ENCODE measurements at places on chromosomes 2 and 18.

GRCh38 chr2:233356546-233357308, 2.4 kb downstream of the DGKD start:
- no peak for DNase-seq

GRCh38 chr2:29942711-29943110, 21.3 kb upstream of the ALK start:
- DNase-seq = no peak

DNA sequence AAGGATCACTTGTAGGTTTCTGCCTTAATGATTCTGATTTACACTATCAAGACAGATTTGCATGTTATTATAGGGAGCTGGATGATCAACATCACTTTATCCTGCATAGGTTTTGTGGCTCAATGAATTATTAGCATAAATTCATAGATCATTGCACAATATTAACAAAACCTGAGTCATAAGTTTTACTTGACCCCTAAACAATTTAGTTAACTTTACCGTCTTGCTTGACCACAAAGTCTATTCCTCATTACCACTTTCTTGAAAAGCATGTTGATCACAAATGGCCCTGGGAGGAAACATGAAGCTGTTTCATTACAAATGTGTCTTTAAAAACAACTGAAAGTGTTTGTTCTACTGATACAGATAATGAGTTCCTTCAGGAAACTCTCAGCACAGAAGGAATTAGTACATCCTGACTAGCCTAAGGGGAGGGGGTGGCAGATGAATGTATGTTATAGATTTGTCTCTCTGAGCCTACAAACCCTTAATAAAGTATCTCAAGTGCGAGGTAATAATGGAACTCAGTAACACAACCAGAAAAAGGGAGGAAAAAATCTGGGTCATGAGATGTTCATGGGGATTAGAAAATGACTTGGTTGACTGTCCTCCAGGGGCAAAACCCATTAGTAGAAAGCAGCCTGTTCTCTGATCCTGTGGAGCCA, 303.4 kb downstream of the PIK3C3 start:
- no peak for DNase-seq

DNA sequence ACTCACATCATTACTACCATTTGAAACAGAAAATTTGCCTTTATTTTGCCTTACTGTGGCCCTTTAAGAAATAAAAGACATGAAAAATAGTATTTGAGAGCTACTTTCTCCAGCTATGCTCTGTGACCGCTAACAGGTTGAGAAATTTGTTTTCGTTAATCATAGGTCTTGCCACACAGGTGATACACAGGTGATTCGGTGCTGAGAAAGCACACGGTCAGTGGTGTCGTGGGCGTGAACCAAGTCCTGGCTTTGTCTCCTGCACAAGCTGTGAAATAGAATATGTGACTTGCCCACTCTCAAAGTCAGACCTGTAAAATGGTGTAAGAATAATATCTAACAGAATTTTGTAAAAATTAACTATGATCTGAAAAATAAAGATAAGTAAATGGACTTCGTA, 155.3 kb upstream of the SLC39A10 start:
- DNase-seq = no peak

- no peak for DNase-seq
These were observed 3.3 kb downstream of the TWSG1 start for GRCh38 chr18:9337873-9338272.

- DNase-seq = no peak
These were observed 62.8 kb upstream of the LAPTM4A start for GRCh38 chr2:20113986-20114938.

DNA sequence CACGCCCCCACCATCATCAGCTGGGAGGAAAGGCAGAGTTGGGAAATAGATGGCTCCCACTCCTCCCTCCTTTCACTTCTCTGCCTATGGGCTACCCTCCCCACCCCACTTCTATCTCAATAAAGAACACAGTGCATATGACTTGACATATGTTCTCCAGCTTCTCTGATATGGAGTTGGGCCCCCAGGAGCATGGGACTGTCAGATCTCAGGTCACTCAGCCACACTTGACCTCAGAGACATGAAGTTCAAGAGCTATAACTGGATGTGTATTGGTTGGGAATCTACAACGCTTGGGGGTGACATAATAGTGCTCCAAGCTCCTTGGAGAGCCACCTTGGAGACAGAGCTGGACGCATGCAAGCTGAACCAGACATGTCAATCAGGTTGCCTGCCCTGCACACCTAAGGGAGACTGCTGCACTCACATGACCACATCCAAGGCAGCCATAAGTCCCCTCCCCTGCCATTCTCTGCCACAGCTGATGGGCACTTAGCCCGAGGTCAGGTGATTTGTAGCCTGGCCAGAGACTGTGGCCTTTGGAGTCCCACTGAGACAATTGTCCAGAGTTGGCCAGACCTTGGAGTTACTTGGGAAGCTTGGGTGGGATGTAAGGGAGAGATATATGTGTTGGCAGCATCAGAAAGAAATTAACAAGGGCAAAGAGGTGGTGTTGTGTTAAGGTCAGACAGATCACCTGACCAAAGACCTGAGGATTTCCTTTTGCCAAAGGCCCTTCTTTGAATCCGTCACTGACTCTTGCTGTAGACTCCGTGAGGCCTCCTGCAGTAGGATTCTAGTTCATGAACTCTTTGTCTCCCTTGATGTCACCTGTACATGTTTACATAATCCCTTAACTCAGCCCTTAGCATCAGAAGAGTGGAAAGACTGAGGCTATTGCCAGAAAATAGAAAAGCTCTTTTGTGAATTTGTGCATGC, 3.7 kb downstream of the INHA start:
- no peak for DNase-seq

GRCh38 chr2:3488855-3489763, 30.2 kb downstream of the ADI1 start:
- DNase-seq = no peak

DNA sequence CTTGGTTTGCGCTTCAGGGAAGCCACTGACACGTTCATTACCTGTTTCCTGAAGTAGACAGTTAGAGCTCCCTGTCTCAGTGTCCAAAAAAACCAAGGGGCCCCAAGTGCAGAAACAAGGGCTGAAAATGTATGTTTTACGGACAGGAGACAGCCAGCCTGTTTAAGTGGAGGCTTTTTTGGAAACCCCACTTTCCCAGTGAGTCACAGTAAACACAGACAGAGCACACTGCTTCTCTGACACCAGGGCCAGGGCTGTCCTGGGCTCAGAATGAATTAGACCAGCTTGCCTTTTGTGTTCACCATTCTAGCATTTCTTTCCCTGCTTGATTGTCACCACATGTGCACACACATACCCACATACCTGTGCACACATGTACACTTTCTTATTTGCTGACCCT, 128.6 kb downstream of the SH3RF3 start:
- DNase-seq = no peak

GRCh38 chr2:69170661-69171060, 157.7 kb downstream of the ANTXR1 start:
- no peak for DNase-seq

DNA sequence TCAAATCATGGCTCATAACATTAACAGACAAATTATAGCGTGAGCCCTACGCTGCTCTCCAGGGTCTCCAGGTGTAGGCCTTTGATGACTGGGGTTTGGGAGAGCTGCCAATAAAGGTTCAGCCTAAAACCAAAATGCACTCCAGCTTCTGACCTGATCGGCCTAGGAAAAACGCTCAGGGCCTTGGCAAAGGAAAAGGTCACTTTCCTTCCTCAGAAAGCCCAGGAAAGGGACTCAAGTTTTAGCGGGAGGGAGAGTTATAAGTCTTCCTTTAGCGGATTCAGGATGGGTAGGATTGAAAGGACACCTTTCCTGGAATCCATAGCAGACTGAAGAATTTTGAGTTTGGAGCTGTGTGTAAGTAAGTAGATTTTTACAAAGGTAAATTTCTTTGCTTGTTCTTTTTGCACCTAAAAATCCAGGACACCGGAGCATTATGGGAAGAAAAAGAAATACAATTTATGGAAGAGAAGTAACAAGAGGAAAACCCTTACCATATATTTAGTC, 8.8 kb downstream of the EVX2 start:
- DNase-seq = no peak

- DNase-seq = no peak
These were observed 61.2 kb downstream of the FAM171B start for GRCh38 chr2:186755066-186755465.

GRCh38 chr2:235287375-235287733, 206.5 kb upstream of the AGAP1 start:
- no peak for DNase-seq

GRCh38 chr2:42249284-42249683, 80.1 kb downstream of the EML4 start:
- DNase-seq = no peak

- no peak for DNase-seq
These were observed 60.3 kb downstream of the LONRF2 start for GRCh38 chr2:100262046-100262445.

GRCh38 chr2:236592821-236593220, 23.2 kb downstream of the ACKR3 start:
- no peak for DNase-seq

DNA sequence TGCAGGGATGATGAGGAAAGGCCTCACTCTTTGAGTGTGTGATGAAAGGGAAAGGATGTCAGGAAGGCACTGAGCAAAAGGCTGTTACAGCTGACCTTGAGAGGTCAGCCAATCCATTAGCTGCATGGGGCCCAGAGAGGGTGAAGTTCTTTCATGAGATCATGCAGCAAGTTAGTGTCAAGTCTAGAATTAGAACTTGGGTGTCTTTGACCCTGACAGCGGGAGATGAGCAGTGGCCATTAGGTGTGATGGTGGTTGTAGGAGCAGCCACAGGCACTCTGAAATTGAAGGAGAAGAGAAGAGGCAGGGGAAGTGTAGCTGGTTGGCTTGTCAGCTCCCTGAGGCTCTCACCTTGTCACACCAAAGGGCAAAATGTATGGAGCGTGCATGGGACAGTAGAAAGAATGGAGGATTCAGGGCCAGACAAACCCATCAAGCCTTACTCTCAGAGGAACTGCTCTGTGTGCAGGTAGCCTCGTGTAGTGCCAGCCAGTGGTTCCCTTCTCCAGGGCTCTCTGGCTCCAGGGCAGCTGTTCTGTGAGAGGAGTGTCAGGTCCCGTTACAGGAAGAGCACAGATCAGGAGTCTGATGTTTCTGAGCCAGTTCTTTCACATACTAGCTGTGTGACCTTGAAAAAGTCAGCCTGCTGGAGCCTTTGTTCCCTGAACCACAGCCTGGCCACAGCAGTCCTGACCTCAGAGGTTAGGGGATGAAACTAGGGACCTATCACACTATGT, 35.9 kb downstream of the MAP4K4 start:
- DNase-seq = no peak

DNA sequence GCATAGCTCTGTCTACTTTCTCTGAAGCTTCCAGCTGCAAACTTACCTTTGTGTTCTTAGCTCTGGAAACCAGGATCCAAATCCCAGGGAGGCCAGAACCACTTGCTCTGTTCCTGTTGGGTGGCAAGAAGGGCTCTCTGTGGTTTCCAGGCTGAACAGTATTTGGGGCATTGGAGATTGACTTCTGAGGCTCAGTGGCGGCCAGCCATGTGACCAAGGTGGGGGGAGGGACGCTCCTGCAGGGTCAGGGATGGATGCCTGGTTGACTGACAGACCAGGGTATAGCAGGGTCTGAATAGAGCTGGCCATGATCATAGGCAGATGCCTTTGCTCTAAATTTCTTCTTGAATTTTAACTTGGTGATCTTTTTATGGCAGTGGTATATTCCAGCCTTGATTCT, 15.1 kb downstream of the SLC4A5 start:
- DNase-seq = no peak

GRCh38 chr18:53556450-53556849, 668.0 kb downstream of the MBD2 start:
- no peak for DNase-seq

DNA sequence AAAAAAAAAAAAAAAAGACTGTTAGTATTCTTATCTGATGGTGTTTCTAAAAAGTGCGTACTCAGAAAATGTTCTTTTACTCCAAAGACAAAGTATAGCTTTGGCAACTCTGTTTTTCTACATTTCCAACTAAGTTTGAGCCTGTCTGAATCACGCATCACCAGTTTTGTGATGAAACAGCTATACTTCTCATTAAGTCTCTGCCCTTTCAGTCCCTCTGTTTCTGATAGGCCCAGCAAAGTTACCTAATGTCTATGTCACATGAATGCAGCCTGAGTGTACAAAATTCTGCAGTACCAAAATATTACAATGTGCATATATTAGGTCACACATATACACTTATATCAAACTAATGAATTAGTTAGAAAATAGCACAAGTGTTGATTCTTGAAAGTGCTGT, 22.4 kb downstream of the TWSG1 start:
- no peak for DNase-seq

DNA sequence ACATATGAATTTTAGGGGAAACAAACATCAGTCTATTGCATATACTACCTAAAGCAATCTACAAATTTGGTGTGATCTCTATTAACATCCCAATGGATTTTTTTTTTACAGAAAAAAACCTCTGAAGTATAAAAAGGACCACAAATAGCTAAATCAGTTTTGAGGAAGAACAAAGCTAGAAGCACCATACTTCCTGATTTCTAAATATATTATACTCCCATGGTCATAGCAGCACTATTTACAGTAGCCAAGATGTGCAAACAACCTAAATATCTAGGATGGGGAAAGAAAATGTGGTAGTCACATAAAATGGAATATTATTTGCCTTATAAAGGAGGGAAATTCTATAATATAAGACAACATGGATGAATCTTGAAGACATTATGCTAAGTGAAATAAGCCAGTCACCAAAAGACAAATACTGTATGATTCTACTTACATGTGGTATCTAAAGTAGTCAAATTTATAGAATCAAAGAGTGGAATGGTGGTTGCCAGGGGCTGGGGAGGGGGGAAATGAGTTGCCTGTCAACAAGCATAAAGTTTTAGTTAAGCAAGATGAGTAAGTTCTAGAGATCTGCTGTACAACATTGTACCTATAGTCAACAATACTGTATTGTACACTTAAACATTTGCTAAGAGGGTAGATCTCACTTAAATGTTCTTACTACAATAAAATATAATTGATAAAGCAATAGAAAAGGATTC, 17.6 kb upstream of the CASP8 start:
- no peak for DNase-seq

DNA sequence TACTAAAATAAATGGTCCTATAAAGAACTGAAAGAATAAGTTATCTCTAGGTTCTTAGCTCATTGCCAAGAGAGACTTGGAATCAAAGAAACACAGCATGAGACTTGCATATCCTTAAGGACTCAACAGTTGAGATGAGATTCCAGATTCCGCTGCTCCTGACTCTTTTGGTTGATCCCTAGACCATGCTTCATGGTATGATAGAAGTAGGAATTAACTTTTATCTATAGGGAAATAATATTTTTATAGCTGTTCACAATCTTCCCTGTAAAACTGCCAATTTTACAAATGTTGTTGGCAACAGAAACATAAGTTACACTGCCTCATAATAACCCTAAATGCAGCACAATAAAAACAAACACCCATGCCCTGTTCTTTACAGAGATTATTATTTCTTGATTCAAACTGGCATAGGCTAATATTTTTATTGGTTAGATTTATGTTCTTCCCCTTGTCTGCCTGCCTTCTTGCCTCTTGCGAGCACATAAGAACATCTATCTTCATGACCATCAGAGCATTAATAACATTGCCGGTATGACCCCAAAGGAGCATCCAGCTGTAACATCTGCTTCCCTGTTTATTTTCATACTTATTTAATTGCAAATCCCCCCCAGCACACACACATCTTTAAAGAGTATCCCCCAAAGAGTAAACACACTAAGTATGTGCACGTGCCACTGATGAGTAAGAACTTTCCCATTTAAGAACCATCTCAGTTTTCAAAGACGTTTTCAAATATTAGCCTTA, 735.7 kb upstream of the SLC8A1 start:
- DNase-seq = no peak

- no peak for DNase-seq
These were observed 33.5 kb downstream of the RHBDD1 start for GRCh38 chr2:226869371-226869770.

Measured in NCI-H2081 treated with DMSO at 0.1 percent for 48 hours (cell line).